ENCODE measurements at places on chromosomes 3 and 15.

DNA sequence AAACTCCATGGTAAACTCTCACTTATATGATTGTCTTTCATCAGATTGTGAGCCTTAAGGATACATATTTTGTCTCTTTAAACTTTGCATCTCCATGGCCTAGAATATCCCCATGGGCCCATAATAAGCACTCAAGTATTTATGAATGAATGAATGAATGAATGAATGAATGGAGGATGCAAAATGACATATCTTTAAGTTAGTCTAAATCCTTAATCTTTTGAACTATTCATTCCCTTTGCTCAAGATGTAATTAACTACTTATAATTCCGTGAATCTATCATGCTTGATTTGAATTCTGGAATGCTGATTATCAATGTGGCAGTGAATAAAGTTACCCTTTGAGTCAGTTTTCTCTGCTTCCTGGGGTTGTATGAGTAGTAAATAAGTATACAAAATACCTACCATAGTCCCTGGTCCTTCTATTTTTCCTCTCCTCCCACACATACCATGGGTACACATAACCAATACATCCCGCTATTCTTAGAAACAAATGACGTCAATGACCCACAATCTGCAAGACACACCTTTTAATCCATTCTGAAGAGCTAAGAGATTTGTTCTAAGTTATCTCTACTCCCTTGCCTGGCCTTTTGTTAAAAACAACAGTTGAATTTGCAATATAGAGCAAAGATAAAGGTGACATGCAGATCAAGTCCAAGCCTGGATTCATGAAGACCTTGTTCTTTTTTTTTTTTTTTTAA lies 94.5 kb downstream of the FBN1 start:
- DNase-seq: no peak

DNA sequence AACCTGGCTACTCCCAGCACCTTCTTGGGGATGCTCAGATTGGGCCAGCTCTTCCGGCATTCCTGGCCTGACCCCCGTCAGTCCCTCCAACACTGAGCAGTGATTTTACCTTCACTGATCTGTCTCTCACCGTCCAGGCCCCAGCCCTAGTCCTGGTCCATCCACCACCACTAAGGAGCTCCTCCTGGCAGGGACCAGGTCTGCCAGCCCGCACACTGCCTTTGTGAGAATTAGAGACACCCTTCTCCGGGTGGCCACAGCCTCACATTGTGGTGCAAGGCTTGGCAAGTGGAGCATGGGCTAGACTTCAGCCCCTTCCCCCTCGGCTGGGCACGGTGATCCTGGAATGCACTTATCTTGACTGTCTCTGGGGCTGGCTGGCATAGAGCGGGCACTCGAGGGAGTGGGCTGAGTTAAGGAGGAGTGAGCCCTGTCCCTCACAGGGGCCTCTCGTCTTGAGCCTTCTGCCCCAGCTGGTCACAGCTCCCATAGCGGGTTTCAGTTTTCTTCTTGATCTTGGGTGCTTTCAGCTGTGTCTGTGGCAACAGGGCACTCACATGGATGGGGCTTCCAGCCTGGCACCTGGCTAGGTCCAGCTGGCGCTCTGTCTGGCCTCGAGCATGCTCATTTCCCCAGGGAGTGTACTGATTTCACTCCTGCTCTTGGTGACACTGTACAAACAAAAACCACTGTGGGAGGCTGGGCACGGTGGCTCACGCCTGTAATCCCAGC lies 53.9 kb downstream of the LINGO1 start:
- DNase-seq: no peak

GRCh38 chr3:44237161-44237560 lies 4.5 kb upstream of the TOPAZ1 start:
- no peak for DNase-seq

- no peak for DNase-seq
Observed at GRCh38 chr3:70249509-70250160, 62.8 kb downstream of the MDFIC2 start.

GRCh38 chr3:124360563-124360962 lies 368.6 kb upstream of the ROPN1 start:
- DNase-seq: no peak
